ENCODE measurements at places on chromosomes 11 and 22.

GRCh38 chr11:130737866-130738431, 178.3 kb downstream of the SNX19 start:
- DNase-seq = no peak

GRCh38 chr11:19803506-19803998, 90.9 kb downstream of the NAV2 start:
- DNase-seq = no peak

GRCh38 chr11:88447281-88447680, 109.7 kb upstream of the CTSC start:
- no peak for DNase-seq

DNA sequence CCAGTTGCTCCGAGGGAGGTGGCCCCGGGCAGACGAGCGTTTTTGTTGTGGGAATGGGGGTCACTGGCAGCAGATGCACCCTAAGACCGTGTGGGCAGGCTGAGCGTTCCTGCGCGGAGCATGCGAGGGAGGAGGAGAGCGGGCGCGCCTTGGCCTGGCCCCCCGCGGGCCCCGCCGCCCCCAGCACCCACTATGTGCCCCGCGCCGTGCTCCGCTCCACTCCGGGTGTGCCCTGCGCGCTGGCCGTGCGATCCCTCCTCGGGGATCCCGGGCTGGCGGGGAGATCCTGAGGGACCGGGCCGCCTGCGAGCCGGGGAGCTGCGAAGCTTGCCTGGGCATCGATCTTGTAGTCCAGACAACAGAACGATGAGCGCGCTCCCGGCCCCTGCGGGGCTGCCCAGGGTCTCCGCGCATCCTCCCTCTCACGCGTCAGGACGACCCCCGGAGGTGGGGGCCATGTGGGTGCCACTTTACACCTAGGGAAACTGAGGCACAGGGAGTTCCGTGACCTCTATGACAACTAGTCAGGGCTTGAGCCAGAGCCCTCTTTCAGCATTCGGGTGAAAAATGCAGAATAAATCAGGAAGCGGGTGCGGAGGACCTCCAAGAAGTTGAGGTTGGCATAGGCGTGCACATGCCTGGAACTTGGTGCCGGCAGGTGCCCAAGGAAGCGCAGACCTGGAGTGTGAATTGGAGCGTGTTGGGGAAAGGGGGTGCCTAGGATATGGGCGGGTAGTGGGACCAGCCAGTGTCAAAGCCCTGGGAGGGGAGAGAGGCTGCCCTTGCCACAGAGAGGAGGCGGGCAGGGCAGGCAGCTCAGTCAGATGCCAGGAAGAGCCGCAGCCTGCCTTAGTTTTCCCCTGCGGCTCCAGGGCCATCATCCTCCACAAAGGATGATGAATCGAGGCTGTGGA, 1.3 kb upstream of the KMT5B start:
- no peak for DNase-seq

DNA sequence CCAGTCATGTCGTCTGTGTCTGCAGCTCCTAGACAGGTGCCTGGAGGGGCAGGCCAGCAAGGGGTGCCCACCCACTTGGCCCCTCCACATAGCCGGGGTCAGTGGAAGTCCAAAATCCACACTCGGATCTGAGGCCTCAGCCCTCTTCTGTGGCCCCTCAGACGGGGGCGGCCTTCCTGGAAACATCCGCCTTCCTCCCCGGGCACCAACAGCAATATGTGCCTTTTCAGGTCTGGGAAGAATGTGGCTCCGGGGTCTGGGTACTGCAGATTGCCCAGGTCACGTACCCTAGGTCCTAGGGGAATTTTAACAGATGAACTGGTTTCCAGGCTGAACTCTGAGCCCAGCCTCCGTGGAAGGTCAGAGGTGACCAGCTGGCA, 208.6 kb downstream of the CTTN start:
- no peak for DNase-seq

DNA sequence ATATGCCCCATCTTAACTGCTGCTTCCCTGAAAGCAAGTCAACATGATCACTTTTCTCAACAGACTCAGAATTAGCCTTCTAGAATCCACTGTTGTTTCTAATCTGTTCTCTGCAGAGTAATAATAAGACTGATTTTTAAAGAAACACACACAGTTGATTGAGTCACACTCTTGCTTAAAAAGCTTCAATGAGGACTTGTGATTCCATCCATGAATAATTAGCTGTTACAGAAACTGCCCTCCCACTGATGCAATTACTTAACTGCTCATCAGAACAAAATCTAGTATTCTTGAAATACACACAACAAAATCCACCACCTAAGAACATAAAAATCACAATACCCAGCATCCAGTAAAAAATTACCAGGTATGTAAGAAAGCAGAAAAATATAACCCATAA, 100.5 kb upstream of the TIMP3 start:
- DNase-seq = no peak

DNA sequence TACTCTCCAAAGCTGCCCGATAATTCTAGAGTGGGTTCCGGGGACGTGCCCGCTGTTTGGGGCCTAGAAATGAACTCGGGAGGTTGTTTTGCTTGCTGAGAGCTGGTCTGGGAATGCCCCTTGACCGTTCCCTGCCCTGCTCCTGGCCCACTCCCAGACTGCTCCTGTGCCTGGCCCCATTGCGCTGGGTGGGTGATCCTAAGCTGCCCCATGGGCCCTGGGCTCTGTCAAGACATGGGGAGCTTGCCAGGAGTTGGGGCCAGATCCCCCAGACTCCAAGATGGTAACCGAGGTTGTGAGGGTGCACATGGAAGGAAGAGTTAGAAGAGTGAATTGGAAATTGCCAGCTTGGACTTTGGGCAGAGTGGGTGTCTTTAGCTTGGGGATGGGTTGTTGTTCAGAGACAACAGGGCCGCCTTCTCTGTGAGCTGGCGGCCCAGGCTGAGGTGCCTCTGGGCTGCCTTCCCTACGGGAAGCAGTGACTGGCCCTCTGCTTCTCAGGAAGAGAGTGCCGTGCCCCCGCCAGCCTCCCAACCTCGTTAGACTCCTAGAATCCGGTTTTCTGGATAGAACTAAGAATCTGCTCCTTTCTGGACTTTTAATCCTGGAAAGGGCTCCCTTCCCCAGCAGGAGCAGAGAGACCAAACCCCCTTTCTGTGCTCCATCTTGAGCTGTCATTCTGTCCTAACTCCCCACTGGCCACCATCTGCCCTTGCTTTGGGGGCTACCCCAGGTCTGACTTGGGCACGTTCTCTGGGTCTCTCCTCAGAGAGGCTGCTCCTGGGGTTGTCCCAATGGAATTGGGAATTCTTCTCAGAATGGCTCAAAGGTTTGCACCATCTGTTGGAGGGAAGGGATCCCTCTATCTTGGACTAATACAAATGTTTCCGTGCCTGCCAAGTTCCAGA, 1.8 kb downstream of the ST3GAL4 start:
- no peak for DNase-seq

- no peak for DNase-seq
Measured at GRCh38 chr11:45398325-45398724, 112.2 kb upstream of the SYT13 start.

- DNase-seq = no peak
Measured at GRCh38 chr22:25023879-25024278, 71.4 kb downstream of the KIAA1671 start.

DNA sequence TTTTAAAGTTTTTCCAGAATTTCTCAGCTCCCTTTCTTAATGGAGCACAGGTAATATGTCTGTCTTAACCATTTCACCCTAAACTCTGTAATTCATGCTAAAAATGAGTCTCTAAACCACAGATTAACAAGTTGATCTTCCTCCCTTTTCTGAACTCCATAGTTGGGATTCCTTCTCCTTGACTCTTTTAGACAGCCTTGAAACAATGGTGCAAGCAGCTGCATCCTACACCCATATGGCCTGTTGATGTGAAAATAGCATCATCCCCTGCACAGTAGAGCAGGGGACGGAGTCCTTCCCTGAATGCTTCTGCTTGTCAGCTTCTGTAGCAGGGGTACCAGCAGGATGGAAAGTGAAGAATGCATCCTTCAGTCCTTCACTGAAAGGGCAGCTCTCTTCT, 192.8 kb upstream of the SORL1-AS1 start:
- DNase-seq = no peak

DNA sequence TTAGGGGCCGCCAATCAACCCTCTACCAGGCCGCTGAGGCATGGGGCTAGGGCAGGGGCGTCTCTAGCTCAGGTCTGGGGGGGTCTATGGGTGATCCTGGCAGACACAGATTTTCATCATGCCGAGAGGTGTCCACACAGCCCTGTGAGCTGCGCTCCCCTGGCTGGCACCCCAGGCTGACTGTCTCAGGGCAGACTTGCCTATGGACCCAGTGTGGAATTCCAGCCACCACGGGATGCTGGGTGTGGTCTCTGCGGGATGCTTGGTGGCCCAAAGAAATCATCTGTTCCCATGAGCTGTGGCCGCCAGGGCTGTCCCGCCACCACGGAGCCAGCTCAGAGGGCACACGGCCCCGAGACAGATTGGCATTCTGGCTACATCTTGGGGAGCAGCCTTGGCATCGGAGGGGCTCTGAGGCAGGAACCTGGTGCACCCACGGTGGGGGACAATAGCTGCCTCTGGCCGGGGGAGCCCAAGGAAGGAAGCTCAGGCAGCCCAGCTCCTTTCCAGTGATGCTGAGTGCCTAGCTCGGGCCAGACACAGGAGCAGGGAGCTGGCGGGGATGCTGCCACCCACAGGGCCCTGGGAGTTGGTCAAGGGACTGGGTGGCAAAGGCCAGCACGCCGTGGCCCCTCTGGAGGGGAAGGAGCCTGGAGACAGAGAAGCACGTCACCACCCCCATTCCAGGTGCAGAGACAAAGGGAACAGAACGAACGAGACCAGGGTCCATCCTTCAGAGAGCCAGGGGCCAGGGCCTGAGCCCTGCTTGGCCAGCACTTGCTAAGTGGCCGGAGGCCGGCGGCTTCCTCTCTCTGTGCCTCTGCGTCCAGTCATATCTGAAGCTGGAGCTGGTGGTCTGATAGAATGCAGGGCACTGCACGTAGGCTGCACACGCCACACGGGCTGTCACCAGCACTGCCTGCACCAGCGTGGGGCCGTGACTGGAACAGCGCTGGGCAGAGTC, 64.4 kb upstream of the FGF3 start:
- no peak for DNase-seq
